ENCODE measurements at places on chromosomes 4 and X. TPM values are rescaled to one million over a fixed set of nuclear protein-coding genes. Genes with fewer than 3 reads are reported as not detected.

GRCh38 chr4:38442073-38442788 lies 221.8 kb upstream of the KLF3 start:
- DNase-seq: no peak

The GPR50 gene
- total RNA-seq: not detected

The PLAC8 gene
- 1.5 TPM for total RNA-seq

The STBD1 gene
- total RNA-seq: 24.3 TPM

The SPANXD gene
- total RNA-seq: not detected

DNA sequence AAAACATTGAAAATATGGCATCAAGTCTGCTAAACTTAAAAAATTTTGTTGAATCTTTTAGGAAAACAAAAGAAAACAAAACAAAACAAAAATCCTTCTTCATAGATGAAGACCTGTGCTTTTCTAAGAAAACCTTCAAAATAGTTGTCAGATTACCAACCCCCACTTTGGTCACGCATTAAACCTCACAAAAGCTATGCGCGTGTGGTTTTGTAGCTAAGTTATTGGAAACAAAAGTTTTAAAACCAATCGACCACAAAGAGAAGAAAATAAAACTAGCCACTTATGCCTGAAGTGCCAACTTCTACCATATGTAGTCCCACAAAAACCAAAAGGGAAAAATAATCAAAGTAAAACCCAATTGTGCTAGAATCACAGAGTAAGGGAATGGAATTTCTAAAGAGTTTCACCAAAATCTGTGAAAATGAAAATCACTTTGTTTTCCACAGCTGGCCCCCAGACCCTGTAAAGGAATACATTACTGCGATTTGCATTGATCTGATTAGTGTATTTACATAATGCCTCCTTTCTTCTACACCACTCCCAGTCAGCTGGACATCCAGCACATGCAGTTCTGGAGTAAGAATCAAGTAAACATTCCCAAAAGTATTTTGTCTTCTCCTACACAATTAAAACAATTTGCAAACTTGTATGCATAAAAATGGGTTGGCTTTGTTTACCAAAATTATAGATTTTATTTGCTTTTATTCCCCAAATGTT lies 330.1 kb upstream of the DKK2 start:
- no peak for DNase-seq

DNA sequence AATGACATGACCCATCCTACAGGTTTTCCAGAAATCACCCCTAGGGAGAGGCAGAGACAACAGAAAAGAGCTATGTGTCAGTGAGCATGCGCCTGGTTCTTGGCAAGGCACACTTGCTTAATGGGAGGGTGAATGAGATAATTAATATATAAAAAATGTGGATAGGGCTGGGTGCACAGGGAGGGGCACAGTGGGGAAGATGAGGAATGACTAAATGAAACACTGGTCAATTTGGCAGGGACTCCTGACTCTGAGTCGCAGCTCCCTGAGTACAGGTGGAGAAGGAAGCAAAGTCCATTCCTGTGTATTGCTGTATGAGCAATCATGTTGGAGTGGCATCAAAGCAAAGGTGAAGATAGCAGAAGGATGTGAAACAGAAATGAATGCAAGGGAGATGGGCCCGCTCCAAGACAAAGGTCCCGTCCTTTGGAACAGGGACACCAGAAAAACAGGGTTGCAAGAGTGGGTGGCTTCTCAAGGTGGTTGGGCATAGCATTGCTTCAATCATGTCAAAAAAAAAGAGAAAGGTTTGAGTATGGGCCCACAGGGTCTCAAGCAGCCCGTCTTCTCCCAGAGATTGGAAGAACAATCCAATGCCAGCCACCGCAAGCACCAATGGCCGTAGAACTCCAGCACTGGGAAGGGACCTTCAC lies 278.4 kb upstream of the AGTR2 start:
- DNase-seq: no peak

Measured in left ventricle myocardium inferior (tissue), 1 donor.